ENCODE measurements at places on chromosomes 4 and X.

GRCh38 chr4:704971-705277 lies 708 bp upstream of the PCGF3 start:
- no peak for DNase-seq

GRCh38 chrX:38452603-38453002 lies 100.2 kb downstream of the OTC start:
- no peak for DNase-seq

DNA sequence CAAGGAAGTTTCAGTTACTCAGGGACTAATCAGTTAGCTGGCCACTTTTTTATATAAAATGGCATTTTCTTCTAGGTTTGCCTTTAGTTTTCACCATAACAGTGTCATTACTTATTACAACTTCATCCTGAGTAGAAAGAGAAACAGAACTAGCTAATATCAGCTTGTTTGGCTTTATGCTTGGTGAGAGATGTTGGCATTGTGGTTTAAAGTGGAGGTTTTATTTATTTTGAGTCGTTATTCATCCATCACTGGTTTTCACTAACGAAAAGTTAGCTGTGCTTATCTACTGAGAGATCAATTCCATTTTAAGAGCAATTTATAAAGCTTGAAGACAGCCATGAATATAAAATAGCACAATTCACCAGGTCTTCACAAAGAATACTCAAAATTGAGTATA lies 714.5 kb downstream of the GRID2 start:
- no peak for DNase-seq

DNA sequence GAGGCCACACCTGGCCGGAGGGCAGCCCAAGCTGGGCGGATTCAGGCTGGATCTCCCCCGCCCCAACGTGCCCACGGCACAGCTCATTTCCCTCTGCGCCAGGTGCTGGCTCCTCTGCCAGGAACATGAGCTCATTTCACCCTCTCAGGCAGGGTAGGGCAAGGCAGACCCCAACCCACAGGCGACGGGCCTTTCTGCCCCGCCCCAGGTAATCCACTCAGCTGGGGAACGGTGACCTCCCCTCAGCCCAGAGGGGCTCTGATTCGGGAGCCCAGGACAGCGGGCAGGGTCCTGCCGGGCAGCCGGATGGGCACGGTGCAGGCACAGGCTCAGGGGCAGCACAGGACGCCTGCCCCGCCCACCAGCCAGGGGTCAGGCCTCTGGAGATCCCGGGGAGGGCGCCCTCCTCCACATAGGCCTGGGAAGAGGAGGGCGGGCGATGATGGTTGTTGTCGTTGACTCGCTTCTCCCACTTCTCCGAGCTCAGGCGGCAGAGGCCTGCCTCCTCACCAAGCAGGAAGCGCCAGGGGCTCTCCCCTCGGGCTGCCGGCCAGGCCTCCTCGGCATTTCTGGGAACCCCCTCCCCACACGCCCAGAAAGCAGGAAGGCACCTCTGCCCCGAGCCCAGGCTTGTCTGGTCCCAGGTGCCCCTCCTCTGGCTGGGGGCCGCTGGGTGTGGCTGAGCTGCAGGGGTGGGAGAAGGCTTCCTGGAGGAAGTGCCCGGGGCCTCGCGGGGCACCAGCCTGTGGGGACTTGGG lies 31.1 kb downstream of the TACC3 start:
- no peak for DNase-seq

DNA sequence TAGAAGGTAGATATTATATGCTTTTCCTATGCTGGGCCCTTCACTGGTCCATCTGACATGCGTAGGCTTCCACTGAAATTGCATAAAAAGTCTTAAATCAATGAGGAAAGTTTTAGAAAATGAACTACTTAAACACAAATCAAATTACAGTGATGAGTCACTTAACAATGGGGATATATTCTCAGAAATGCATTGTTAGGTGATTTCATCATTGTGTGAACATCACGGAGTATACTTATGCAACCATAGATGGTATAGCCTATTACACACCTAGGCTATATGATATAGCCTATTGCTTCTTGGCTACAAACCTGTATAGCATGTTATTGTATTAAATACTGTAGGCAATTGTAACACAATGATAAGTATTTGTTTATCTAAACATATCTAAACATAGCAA lies 10.3 kb downstream of the STAP1 start:
- no peak for DNase-seq

DNA sequence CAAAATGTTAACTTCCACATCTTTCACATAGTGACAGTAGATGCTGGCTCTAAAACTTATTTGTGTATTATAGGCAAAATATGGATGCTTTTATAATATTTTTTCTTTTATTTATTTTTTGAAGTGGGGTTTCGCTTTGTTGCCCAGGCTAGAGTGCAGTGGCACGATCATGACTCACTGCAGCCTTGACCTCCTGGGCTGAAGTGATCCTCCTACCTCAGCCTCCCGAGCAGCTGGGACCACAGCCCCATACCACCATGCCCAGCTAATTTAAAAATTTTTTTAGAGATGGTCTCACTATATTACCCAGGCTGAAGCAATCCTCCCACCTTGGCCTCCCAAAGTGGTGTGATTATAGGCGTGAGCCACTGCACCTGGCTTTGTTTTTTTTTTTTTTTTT lies 48.6 kb downstream of the ZFX start:
- DNase-seq: no peak

DNA sequence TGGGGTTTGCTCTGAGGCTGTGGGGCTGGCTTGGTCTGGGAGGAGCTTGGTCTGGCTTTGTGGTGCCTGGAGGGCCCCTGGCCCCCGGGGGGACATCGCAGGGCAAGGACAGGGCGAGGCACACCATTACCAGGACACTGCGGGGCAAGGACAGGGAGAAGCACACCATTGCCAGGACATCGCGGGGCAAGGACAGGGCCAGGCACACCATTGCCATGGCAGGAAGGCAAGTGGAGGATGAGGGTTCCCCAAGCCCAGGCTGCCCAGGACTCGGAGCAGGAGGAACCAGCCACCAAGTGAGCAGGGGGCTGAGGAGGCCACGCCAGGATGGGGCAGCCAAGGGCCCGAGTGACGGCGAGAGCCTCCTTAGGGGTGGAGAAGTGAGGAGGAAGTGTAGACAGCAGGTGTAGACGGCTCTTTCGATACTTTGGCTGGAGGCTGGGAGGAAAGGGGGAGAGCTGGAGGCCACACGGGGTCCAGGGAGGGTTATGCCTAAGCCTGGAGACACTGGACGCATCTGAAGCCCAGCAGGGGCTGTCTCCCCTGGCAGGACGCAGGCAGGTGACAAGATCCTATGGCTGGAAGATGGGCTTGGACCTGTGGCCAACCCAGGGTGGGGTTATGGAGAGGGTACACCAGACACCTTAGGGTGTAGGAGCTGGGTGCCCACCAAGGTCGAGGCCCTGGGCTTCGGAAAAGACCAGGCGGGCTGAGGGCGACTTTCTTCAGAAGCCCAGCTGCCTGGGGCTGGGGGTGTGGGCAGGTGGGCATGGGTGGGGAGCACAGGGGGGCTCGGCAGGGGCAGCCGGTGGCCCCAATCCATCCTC lies 7.3 kb downstream of the NKX1-1 start:
- DNase-seq: no peak

- no peak for DNase-seq
Measured at GRCh38 chr4:164748375-164748774, 5.6 kb upstream of the SMIM31 start.
